ENCODE measurements at places on chromosomes 5 and 9.

GRCh38 chr9:17970277-17970676, 391.4 kb downstream of the SH3GL2 start:
- DNase-seq, result no peak

DNA sequence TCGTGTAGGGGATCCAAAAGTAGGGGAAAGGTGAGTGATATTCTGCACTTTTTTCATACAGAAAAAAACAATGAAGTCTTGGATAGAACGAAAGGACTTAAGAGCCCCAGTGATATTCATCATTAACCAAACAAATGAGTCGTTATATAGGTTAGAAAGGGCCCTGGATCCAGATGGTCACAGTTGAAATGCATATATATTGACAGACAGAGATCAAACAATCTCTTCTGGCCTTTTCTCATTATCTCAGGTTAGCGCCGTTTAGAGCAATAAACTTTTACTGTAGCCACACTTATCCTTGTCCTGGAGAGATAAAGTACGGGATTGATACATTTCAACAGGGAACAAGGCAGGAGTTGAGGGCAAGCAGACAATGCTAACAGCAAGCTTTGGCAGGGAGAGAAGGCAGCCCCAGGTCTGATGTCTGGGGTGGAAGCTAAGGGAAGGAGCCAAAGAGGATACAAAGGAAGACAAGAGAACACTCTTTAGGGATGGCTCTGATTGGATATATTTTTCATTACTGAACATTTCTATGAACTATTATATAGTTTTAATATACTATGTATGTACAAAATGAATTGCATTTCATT, 77.0 kb downstream of the LIFR start:
- DNase-seq, result no peak

- DNase-seq, result no peak
Observed at GRCh38 chr5:73096239-73096575, 24.2 kb upstream of the TMEM171 start.

DNA sequence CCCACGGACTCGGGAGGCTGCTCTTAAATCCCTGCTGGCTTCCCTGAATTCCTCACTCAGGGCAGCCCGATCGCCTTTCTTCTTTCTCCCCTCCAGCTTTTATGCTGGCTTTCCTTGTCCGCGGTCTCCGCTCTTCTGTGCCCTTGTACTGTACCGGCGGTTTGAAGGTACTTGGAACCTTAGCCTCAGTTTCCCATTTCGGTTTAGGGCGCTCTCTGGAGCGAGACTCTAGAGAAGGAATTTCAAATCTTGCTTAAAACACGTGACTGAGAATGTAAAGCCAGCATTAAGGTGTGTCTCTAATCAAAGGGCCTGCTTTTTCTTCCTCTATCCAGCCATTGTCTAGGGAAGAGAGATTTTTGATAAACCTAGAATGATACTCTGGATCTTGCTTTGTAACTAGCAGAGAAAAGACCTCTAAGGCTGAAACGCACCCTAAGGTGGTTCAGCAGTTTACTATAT, 650 bp downstream of the GPR107 start:
- no peak for DNase-seq

DNA sequence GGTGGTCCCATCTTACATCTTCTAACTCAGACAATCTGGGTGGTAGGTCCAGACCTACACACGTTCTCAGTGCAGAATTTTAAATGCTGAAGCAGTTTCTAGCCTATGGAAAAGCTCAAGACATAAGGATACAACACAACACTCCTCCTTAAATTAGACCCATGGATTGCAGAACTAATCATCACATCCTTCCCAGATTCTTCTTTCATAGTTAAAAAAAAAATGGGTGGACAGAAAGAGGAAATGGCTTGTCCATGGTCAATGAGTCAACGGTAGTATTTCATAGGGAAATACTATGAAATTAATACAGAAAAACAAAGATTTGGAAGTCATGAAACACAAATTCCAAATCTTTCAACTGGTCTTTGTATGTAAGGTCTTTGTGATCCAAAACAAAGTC, 106.9 kb downstream of the PAPPA start:
- DNase-seq, result no peak

- DNase-seq, result no peak
Observed at GRCh38 chr5:1793966-1794900, 5.4 kb downstream of the MRPL36 start.

DNA sequence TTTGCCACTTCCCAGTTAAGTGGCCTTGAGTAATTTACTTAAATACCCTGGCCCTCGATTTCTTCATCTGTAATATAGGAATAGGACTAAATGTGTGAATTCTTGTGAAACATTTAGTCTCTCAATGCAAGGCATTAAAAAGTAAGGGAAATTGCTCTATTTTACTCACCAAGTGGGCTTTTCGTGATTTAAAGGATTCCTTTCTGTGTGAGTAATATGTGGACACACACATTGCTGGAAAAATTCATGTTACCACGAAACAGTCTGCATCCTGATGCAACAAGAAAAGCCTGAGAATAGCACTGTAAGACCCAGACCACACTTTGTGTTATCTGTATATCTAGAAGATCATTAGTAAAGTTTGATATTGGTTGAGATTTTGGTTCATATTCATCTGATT, 1243.0 kb upstream of the CDH9 start:
- DNase-seq, result no peak

DNA sequence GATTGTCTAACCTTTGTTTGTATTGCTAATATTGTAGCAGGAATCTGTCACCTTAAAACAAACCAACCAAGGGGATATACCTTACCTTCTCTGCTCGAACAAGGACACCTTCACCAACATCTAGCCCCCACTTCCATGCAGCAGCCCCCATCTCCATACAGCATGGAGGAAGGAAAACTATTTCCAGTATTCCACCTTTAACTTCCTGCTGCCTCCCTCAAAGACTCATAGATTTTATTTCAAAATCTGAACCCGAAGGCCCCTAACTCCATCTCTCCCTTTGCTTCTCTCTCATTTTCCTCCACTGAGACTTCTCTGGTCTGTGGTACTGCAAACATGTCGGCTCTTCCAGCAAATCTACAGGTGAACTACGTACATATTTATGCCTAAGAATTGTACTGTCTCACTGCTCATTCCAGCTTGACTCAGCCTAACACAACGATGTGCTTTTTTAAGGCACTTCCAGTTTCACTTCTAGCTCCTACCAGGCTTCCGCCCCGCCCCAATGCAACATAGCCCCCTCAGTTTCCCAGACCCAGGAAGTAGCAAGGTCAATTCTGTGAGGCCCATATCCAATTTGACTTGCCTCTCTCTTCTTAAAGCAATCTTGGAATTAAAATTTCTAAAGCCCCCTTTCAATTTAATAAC, 70.7 kb upstream of the RNF38 start:
- no peak for DNase-seq

GRCh38 chr9:112858625-112859147, 32.0 kb downstream of the SLC46A2 start:
- DNase-seq, result no peak

DNA sequence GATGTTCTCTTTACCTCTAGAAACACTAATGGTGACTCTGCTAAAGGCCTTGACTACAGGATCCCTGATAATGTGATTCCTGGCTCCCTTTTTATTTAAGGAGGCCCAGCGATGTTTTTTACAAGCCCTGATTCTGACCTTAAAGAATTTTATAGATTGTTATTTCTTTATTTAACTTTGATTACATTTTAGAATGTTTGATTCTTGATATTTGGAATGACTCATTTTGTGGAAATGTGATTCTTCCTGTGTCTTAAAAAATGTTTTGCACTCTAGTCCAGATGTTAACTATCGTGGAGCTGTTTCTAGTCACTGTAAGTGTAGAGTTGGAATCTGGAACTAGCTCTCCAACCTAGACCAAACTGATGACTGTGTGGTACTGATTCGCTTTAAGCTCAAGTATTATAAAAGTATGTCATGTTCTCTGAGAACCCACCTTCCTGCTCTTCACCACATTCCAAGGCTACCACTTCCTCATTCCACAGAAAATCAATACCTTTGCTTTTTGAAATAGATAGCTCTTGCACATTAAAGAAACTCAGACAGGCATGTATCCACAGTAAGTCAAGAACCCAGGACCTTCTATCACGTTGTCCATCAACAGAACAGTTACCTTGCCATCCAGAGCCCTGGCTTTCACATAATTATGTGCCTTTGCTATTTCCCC, 65.2 kb downstream of the JMY start:
- DNase-seq, result no peak

DNA sequence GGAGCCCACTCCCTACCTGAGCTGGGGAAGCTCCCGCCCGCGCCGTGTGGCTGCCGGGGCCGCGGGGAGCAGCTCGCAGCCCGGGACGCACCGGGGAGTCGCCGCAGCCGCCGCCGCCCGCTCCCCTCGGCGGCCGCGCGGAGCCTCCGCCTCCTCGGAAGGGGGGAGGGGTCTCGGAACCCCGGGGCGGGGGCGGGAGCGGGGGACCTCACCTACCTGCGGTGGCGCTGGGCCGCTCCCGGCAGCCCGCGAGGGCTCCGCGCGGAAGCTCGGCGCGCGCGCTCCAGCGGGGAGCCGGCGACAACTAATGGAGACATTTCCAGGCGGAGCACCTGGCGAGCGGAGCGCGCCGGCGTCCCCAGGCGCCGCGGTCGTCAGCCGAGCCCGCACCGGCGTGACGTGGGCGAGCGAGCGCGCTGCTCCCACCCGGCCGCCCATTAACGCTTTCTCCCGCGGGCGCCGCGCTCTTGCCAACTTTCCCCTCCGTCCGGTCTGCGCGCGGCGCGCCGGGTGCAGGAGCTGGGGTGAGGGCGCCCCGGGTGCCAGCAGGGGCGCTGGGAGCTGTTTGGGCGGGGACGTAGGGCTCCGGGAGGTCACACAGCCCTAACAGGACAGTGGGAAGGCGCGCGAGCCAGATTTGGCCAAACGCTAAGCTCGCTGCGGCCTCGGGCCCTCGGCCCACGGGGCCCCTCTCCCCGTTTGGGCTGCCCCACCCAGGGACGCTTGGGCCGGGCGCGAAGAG, 4.3 kb upstream of the IRX4 start:
- no peak for DNase-seq

DNA sequence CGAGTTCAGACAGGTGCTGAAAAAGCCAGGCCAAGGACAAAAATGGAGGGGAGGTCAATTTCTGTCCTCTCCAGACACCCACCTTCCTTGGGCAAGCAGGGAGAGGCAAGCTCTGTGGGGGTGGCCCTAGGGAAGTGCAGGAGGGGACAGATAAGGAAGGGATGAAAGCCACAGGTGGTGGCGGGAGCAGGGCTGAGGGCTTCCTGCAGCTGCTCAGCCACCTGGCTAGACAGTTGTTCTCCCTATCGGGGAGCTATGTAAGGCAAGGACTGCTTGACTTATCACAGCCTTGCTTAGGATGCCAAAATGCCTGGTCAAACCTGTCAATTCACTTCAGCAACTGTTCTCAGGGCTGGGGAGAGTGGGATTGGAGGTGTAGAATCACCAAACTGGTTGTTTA, 266.1 kb downstream of the ZSWIM6 start:
- DNase-seq, result no peak

DNA sequence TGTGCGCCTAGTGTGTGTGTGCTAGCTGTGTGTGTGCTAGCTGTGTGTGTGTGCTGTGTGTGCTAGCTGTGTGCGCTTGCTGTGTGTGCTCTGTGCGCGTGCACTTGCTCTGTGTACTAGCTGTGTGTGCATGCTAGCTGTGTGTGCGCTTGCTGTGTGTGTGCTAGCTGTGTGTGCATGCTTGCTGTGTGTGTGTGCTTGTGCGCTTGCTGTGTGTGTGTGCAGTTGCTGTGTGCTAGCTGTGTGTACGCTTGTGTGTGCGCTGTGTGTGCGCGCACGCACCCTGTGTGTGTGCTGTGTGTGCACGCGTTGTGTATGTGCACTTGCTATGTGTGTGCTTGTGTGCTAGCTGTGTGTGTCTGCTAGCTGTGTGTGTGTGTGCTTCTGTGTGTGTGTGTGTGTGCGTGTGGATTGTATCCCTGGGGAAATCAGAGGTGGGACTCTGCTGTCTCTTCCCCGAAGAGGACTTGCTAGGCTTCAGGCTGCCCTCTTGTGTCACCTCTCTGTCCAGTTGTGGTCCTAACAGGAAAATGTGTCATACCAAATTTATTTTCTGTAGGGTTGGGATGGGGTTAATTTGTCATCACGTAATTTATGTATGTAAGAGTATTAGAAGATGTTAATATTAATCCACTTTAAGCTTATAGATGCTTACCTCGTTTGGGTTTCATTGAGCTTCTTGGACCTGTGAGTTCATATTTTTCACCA, 38.9 kb downstream of the TPPP start:
- DNase-seq, result no peak

DNA sequence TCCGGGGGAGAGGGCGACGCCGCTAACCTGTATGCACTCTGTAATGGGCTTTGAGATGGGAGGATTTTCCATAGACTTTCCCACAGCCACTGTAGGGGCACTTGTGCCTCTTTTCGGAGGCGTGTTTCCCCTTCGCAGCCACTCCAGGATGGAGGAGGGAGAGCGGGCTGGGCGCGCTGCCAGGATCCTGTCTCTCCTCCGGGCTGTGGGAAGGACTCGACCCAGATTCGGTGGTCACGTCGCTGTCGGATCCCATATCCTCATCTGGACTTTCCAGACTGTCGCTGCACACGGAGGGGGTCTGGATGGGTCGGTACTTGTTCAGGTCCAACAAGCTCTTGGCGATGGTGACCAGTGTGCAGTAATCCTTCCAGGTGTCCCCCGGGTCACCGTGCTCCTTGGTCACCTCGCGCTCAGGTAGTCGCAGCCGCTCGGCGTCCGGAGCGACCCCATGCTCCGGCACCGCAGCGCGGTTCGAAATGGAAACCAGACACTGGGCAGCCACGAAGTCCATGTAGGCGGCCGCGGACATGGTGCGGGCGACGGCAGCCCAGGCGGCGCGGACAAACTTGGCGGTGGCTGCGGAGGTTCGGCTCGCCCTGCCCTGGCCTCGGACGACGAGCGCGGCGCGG, 1.5 kb downstream of the KLF9 start:
- no peak for DNase-seq

DNA sequence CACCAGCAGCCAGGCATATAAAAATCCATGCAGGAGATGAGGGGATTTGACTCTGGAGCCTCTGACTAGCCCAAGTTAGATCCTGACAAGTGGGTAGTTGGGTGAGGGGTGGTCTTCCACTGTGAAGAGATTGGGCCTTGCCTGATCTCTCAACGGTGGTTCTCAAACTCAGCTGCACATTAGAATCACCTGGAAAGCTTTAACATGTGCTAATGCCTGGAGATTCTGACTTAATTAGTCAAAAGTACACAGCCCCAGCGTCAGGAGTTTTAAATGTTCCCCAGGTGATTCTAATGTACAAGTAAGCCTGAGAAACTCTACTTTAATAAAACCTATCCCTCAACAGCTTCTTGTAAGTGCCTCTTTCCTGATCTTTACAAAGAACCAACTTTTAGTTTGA, 57.5 kb downstream of the GCNT4 start:
- DNase-seq, result no peak

All from NCI-H1436 treated with DMSO at 0.1 percent for 48 hours (cell line).